NB4 (cell line): ENCODE measurements at places on chromosomes 16 and 17.
A peak's percentile ranks its signal among the peaks of the same experiment; 100 is the strongest.

GRCh38 chr16:70399951-70400350, 38.9 kb downstream of the ST3GAL2 start:
- DNase-seq, result no peak

- DNase-seq, result no peak
Observed at GRCh38 chr17:7834542-7834956, 532 bp downstream of the KDM6B start.

- DNase-seq, result peak; percentile 80
Observed at GRCh38 chr16:89565506-89566372, 5.3 kb downstream of the RPL13 start.

GRCh38 chr16:23343643-23344612, 41.8 kb downstream of the SCNN1B start:
- no peak for DNase-seq

- no peak for DNase-seq
Observed at GRCh38 chr16:47426806-47427205, 34.1 kb downstream of the ITFG1 start.

DNA sequence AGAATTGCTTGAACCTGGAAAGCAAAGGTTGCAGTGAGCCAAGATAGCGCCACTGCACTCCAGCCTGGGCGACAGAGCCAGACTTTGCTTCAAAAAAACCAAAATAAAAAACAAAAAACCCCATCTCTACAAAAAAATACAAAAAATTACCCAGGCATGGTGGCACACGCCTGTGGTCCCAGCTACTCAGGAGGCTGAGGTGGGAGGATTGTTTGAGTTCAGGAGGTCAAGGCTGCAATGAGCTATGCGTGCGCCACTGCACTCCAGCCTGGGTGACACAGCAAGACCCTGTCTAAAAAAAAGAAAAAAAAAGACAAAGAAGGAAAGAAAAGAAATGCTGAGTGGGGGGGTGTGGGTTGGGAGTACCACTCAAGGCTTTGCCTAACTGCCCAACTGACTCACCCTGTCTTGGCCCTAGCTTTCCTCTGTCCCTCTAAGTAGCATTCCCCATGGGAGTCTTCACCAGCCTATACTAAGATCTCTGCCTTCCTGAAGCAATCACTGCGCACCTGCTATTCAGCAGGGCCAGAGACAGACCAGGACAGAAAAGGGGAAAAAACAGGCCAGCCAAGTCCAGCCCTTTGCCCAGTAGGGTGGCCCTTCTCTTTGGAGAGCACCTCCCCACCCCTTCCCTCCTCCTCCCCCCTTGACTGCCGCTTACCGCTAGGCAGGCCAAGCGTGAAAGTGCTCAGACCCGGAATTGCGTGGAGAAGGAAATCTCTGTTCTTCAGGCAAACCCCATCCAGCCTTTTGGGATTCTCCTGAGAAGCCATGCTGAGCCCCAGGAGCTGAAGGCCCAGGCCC, 45.8 kb downstream of the RTN4RL1 start:
- no peak for DNase-seq

DNA sequence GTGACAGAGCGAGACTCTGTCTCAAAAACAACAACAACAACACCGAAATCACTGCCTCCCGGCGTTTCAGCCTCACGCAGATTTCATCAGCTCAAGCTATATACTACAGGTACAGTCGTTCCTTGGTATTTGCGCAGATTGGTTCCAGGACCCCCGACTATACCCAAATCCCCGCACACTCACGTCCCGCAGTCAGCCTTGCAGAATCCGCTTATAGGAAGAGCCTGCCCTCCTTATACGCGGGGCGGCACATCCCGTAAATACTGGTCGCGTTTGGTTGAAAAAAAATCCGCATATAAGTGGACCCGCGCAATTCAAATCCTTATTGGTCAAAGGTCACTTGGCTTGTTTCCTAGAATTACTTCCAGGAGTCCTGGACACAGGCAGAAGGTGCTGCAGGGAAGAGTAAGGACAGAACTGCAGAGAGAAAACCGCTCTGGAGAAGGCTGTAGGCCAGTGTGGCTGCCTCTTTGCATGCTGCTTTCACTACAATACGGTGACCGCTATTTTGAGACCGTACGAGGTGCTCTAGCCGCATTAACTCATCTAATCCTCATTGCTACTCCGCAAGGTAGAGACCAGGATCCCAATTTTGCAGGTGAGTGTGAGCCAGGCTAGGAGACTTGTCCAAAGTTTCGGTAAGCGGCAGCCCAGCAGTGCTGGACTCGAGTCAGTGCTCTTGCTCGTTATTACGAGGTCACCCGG, 718 bp downstream of the NDUFAB1 start:
- no peak for DNase-seq

- no peak for DNase-seq
Observed at GRCh38 chr17:69704935-69705334, 290.4 kb downstream of the MAP2K6 start.

DNA sequence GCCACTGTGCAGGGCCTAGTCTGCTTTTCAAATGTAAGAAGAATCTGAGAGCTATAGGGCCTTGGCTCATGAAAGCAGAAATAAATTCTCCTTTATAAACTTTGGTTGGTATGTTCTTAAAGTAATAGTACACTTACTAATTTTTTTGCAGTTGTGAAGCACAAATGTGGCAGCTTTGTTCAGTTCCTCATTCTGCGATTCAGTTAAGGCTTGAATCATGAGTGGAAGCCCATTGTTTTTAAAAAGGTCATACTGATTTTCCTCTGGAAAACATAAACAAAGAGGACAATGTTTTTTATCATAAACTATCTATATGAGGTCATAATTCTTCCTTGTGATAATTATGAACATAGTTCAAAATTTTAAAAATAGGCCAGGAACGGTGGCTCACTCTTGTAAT, 23.6 kb upstream of the DYNC1LI2 start:
- DNase-seq, result peak; percentile 20

- DNase-seq, result peak; percentile 25
Observed at GRCh38 chr16:67284699-67285646, 5.6 kb downstream of the PLEKHG4 start.

DNA sequence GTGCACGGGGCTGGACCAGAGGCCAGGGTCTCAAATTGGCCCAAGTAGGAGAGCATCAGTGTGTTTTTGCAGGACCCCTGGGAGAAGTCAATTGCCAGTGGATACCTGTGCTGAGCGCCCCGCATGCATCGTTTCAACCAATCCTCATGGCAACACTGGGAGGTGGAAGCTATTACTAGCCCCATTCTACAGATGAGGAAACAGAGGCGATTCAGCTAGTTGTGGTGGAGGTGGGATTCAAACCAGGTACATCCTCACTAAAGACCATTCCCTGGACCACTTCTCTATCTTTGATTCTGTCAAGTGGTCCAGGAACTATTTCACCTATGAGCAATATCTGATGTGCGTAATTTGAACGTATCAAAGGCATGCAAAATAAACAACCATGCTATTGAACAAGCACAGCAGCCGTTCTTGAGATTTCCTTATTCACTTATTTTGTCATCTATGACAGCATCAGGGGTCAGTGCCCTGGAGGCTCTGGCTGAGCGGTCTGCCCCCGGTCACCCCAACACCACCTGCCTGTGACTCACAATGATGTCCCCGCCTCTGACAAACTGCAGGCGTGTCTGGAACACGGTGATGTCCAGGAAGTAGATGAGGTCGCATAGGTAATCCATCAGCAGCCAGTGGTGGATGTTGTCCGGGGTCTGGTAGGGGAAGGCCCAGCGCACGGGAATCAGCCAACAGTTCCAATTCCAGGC, 54.0 kb downstream of the CNGB1 start:
- no peak for DNase-seq

GRCh38 chr17:54945231-54945630, 23.2 kb downstream of the COX11 start:
- DNase-seq, result no peak

- no peak for DNase-seq
Observed at GRCh38 chr17:2685696-2686095, 25.9 kb downstream of the CLUH start.

DNA sequence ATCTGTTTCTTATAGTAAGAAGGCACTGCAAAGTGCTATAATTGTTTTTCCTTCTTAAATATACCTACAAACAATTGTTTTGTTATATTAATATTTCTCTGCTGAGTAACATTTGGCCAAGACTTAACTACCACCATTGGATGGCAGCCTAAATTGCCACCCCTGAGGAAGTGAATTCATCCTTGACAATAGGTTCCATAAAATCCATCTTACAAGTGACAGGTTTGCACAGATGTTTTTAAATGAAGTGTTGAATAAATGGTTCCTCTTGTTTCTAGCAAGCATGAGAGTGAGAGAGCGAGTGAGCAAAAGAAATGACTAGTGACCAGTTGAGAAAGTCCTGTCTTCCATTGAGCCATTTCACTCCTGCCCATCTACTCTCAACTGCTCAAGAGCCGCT, 8.3 kb upstream of the MPHOSPH6 start:
- DNase-seq, result no peak

DNA sequence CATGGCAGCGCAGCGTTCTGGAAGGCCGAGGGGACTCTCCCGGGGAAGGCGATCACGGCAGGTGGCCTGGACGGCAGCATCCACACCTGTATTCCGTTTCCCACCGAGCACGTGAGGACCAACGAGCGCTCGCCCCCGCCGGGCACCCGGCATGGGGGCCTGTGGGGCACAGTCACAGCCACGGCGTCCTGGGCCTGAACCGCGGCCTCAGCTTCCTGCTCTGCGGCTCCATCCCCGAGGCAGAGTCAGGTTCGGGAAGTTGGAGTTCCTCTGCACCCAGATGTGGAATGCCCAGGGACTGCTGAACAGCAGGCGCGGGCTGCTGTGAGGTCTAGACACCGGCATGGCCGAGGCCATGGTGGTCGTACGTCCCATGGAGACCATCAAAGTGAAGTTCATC, 1713.9 kb downstream of the TP53TG3F start:
- DNase-seq, result no peak

- DNase-seq, result peak; percentile 40
Observed at GRCh38 chr16:89166696-89167424, 4.7 kb upstream of the CDH15 start.

- DNase-seq, result peak; percentile 72
Observed at GRCh38 chr16:78503602-78504001, 404.1 kb downstream of the WWOX start.

- peak; percentile 51 for DNase-seq
Observed at GRCh38 chr17:37710344-37710886, 34.4 kb downstream of the HNF1B start.

DNA sequence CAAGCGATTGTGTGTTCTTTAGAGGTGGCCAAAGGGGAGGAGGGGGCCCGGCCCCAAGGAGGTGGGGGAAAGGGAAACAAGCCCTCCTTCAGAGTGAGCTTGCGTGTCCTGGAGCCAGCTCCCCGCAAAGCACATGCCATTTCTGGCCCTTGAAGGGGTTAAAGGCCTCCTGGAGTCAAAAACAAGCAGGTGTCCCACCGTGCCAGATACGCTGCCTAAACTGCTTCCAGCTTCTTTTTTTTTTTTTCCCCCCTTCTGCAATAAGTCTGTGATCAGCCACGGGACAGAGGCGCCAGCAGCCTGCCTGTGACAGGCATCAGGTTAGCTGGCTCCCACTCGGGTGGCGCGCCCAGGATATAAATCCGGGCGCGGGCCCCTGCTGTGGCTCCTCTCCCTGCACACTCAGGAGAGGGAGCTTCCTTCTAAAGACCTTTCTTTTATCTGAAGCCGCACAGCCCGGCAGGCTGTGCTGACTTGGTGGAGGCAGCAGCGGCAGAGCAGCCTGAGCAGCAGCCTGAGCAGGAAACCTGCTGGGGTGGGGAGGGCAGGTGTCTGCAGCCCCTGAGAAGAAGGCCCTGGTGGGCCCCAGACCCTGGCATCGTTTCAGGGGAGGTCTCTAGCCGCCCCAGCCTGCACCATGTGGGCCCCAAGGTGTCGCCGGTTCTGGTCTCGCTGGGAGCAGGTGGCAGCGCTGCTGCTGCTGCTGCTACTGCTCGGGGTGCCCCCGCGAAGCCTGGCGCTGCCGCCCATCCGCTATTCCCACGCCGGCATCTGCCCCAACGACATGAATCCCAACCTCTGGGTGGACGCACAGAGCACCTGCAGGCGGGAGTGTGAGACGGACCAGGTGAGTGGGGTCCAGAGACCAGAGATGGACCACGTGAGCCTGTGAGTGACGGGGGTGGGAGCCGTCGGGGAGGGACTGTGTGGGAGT, at the start of gene WFIKKN2:
WFIKKN2 (plus strand) TSS at position 286 of the 934 bp plus-strand sequence; CDS start at position 638, 352 bp downstream.
- DNase-seq, result no peak

- DNase-seq, result no peak
Observed at GRCh38 chr16:74503412-74503811, 82.1 kb upstream of the CLEC18B start.

DNA sequence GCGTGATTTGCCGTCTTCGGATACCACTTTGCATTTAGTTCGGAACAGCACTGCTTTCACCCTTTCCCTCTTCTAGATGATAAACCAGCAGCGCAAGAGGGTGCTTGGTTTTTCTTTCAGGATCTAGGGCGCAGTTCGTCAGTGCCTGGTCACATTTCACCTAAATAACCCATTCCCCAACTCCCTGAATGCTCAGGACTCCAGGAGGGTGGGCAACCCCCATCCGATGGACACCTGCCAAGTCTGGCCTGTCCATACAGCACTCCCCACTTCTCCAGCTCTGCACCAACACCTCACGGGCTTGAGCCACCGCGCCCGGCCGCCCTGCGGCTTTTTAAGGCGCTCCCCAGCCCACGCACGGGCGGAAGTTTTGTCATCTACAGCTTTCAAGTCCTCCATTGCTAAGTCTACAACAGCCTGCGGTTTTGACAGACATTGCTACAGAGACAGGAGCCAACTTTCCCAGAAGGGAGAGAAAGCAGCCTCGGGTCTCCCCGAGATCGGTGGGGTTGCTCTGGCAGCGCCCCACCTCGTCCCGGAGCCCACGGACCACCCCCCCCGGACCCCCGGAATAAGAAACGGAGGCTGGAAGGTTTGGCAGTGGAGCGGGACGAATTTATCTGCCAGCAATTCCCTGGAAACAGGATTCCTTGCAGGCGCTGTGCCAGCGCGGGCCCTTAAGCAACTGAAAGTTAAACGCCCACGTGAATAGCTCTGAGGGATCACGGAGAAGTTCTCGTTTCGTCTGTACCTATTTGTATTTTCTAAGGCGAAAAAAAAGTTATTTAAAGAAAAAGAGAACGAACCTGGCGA, 38.6 kb upstream of the SLFN13 start:
- DNase-seq, result peak; percentile 98

- DNase-seq, result no peak
Observed at GRCh38 chr17:59916446-59916845, 23.5 kb downstream of the RPS6KB1 start.

GRCh38 chr17:12545877-12546513, 119.7 kb upstream of the MYOCD start:
- peak; percentile 53 for DNase-seq

GRCh38 chr16:74264811-74265210, 31.8 kb upstream of the PSMD7 start:
- no peak for DNase-seq
